ENCODE measurements at places on chromosomes 11 and 22.

DNA sequence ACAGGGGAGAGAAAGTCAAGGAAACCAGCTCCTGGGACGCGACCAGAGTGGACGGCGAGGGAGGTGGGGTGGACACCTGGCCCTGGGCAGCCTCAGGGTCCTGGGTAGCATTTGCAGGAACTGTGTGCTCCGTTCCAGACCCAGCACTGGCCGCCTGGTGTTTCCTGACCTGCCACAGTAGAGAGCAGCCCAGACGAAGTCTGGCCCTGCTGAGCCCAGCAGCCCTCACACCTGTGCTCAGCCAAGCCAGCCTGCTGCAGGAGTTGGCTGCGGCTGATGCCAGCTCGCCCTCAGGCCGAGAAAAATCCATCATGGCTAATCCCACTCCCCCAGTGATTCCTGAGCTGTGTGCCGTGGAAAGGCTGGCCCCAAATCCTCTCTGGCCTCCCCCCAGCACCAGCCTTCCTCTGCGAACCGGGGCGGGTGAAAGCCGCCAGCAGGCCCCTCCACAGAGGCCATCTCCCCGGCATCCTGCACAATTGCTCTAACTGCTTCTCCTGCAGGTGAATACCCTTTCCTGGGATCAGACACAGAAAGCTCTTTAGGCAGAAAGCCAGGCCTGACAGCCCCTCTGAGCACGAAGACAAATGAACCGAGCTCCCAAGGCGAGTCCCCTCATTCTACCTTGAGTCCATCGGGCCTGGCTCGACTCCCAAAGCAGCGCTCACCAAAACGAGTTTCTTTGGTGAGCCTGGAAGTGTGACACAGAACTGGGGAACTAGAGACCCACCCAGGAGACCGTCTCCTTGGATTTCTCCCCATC is 88.6 kb downstream of the RTL6 start:
- no peak for DNase-seq

- no peak for DNase-seq
These were observed 8.8 kb upstream of the PANX2 start for GRCh38 chr22:50161508-50162390.

DNA sequence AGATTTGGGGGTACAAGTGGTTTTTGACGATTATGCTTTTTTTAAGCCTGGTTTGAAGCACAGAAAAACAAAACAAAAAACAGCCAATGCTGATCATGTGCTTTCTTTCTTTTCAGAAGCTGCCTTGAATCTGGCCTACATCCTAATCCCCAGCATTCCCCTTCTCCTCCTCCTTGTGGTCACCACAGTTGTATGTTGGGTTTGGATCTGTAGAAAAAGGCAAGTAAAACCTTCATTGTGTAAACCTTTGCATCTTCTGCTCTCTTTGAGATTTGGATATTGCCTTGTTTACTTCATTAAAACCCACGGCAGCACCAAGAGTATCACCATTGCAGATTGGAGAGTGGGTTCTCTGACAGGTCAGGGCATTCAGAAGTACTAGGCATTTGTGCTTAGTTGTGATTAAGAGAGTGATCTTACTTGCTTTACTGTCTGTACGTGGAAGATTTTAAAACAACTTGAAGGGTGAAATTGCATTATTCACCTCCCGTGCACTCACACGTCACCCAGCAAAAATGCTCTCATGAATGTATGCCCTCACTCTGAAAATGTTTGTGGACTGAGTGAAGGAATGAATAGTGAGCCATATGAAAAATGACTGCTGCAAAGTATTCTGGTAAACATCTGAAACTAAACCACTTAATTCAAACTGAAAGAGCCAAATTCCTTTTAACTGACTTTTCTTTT is 17.0 kb downstream of the LAYN start:
- DNase-seq = no peak

- DNase-seq = no peak
These were observed 354.7 kb downstream of the LARGE1 start for GRCh38 chr22:33565580-33565995.

- DNase-seq = no peak
These were observed 32.9 kb upstream of the HORMAD2 start for GRCh38 chr22:30047364-30047738.

- DNase-seq = no peak
These were observed 46.4 kb downstream of the MCM5 start for GRCh38 chr22:35446365-35446764.

- no peak for DNase-seq
These were observed 725.5 kb downstream of the METTL15 start for GRCh38 chr11:28833670-28834069.

DNA sequence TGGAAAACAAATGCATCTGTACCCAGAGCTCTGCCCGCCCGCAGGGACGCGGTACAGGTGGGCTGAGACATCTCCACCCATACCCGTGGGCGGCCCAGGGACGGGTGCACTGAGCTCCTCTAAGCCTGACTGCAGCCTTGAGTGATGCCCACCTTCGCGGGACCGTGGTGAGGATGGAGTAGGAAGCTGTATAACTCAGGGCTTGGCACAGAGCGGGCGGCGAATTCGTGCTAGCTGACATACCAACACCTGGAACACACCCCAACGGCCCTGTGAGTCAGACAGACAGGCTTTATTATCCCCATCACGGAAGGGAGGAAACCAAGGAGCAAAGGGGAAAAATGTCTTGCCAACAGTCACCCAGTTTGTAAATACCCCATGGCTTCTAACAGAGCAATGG is 61.9 kb downstream of the SMCO4 start:
- DNase-seq = no peak

GRCh38 chr11:115423728-115424459 is 80.3 kb downstream of the CADM1 start:
- no peak for DNase-seq

GRCh38 chr11:119427279-119427678 is 4.3 kb upstream of the THY1 start:
- no peak for DNase-seq

- DNase-seq = no peak
These were observed 55.9 kb downstream of the KCNC1 start for GRCh38 chr11:17790453-17790852.

DNA sequence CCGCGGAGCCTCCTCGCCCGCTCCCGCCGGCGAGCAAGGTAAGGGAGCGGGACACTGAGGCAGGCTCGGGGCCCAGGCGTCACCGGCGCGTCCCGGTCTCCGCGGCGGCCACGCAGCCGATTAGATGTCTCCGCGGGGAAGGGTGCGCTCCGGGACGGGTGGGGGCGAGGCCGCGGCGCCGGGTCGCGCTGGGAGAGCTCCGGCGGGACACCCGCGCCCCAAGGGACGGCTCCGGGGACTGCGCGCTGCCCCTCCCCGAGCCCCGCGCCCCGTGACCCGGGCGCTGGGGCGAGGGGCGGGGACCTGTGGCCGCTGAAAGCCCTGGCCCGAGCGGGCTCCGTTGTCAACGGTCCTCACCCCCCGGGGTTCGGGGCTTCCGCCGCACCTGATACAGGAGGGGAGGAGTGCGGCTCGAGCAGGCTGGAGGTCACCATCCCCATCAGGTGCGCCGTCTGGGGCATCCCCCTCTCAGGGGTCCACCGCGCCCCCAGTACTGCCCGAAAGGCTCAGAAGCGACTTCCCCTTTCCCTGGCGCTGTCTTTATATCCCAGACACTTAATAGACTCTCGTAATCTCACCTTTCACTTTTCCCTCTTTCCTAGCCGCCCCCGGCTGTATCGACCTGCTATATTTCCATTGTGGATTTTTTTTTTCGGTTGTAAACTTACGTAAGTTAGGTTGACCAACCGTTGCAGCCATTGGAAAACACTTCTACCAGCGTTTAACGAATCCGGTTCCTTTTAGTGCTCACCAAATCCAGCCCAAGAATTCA is 573 bp downstream of the PPFIA1 start:
- no peak for DNase-seq

- DNase-seq = no peak
These were observed 39.7 kb downstream of the FAT3 start for GRCh38 chr11:92264350-92264749.

DNA sequence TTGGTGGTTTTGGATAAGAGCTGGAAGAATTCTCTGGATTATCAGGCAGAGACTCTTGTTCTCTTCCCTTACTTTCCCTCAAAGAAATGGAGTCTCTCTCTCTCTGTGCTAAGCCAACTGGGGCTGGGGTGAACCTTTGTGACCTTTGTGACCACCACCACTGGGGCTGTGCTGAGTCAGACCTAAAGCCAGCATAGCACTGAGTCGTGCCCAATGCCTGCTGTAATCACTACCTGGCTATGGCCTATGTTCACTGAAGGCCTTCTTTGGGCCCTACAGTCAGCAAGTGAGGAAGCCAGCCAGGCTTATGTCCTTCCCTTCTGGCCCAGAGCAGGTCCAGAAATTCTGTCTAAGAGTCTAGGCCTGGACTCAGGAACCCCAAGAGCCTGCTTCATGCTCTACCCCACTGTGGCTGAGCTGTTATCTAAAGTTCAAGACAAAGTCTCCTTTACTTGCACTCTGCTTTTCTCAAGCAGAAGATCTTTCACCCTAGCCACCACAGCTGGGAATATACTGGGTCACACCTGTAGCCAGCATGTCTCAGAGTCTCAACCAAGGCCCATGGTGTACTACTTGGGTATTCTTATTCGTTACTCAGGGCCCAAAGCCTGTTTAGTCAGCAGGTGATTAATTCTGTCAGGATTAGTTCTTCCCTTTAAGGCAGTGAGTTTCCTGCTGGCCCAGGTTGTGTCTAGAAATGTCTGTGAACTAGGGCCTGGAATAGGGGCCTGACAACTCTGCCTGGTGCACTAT is 86.0 kb downstream of the EHF start:
- no peak for DNase-seq

GRCh38 chr22:31233001-31233400 is 20.9 kb downstream of the LIMK2 start:
- DNase-seq = no peak

GRCh38 chr11:63212742-63213141 is 30.7 kb downstream of the SLC22A25 start:
- no peak for DNase-seq

GRCh38 chr11:93512949-93513667 is 30.1 kb downstream of the SMCO4 start:
- no peak for DNase-seq

- DNase-seq = peak; percentile 35
These were observed 10.6 kb upstream of the NNMT start for GRCh38 chr11:114285599-114285998.

- peak; percentile 88 for DNase-seq
These were observed 23.2 kb downstream of the COMMD9 start for GRCh38 chr11:36265793-36266628.

- no peak for DNase-seq
These were observed 204.2 kb upstream of the SESN3 start for GRCh38 chr11:95435192-95435591.

DNA sequence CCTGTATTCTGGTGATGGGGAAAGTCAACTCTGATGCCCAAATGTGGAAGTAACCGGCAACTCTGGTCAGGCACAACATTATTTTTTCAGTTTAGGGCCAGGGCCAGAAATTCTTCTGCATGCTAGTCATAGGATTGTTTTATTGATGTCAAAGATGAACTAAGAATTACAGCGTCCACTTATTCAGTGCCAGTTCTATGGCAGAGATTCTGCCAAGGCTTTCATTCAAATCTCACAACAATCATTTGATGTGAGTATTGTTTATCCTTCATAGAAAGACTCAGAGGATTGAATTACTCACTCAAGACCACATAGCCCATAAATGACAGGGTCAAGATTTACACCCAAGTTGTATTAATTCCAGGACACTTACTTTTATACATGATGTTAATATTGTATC is 87.7 kb downstream of the TMPRSS5 start:
- no peak for DNase-seq

- peak; percentile 97 for DNase-seq
These were observed 10.2 kb downstream of the YPEL4 start for GRCh38 chr11:57639321-57640067.

GRCh38 chr11:72712168-72712751 is 38.0 kb upstream of the PDE2A start:
- DNase-seq = no peak

GRCh38 chr11:111021131-111021530 is 224.4 kb upstream of the POU2AF2 start:
- DNase-seq = no peak

DNA sequence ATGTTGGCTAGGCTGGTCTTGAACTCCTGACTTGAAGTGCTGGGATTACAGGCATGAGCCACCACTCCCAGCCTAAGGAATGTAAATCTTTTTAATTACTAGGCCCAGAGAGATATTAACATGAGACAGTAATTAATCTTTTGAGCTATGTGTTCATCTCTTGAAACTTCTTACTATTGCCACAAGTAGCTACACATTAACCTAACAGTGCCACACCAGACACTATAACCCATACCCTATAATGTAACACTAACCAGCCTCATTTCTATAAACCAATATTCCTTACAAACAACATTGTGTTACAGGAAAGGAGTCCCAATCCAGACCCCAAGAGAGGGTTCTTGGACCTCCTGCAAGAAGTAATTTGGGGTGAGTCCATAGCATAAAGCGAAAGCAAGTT is 8.0 kb upstream of the COX8A start:
- DNase-seq = no peak

DNA sequence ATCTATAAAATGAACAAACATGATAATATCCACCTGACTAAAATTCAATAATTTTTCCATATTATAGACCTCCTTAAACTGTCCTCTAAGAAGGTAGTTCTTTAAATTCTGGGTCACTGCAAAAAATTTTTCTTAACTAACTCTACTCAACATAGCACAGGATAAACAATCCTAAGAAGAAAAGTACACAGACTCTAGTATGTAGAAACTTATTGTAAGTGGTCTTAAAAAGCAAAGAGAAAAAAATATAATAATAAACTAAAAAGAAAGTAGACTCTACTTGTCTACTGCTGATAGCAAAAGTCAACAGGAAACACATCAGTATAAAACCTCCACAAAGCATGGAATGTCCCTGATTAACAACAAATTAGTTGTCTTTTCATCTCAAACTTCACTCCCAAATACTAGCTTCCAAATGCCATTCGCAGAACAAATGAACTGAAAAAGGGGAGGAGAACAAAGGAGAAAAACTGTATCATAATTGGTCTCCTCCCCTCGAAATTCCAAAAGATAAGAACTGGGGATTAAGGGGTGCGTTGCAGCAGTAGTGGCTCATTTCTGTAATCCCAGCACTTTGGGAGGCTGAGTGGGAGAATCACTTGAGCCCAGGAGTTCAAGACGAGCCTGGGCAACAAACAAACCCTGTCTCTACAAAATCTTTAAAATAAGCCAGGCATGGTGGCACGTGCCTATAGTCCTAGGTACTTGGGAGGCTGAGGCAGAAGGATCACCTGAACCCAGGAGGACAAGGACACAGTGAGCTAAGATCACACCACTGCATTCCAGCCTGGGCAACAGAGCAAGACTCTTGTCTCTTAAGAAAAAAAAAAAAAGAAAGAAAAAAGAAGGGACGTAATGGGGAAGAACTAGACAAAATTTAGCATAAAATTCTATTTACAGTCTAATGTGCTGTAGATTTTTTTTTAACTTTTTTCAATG is 6.5 kb downstream of the FCHSD2 start:
- no peak for DNase-seq

- DNase-seq = no peak
These were observed 6.9 kb upstream of the WEE1 start for GRCh38 chr11:9566561-9567063.

DNA sequence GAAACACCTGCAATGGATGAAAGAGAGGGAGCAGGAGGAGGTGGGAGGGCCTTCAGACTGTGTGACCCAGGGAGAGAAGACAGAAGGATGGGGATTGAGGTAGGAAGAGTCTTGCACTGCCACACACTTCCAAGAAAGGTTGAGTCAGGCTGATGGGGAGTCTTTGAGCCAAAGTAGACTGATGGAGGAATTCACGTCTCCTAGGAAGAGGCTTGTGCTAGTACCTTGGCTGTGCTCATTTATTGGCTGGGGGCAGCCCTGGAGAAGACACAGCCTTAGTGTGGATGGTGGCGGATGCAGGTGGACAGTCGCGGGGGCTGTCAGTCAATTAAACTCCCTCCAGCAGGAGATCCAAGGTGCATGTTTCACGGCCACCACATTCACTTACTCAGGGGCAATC is 16.2 kb upstream of the ACCSL start:
- DNase-seq = no peak

- DNase-seq = no peak
These were observed 10.8 kb upstream of the CD81 start for GRCh38 chr11:2366276-2366675.
